ENCODE measurements at places on chromosomes 12 and 14. TPM values are rescaled to one million over a fixed set of nuclear protein-coding genes. Genes with fewer than 3 reads are reported as not detected.

CAND1 gene
- polyA plus RNA-seq, result 125 TPM

NPFF gene
- polyA plus RNA-seq, result not detected

CYP46A1 gene
- polyA plus RNA-seq, result 15.0 TPM

CEBPE gene
- not detected for polyA plus RNA-seq

OR6C74 gene
- polyA plus RNA-seq, result not detected

TUBA1A gene
- polyA plus RNA-seq, result 1,070 TPM

ASB2 gene
- 191 TPM for polyA plus RNA-seq

NRDE2 gene
- 8.7 TPM for polyA plus RNA-seq

ACSS3 gene
- 18.5 TPM for polyA plus RNA-seq

DPF3 gene
- polyA plus RNA-seq, result 25.9 TPM

PAPLN gene
- 2.9 TPM for polyA plus RNA-seq

SCN8A gene
- 0.40 TPM for polyA plus RNA-seq

APOF gene
- not detected for polyA plus RNA-seq

GZMB gene
- polyA plus RNA-seq, result not detected

MMP17 gene
- polyA plus RNA-seq, result not detected

TCL1B gene
- polyA plus RNA-seq, result not detected

LGR5 gene
- not detected for polyA plus RNA-seq

EFCAB11 gene
- polyA plus RNA-seq, result 14.7 TPM

COX8C gene
- polyA plus RNA-seq, result 0.56 TPM

EPYC gene
- polyA plus RNA-seq, result not detected

KRT83 gene
- not detected for polyA plus RNA-seq

DDHD1 gene
- 15.3 TPM for polyA plus RNA-seq

OR4E2 gene
- polyA plus RNA-seq, result not detected
